ENCODE measurements at places on chromosomes 5 and 9.

DNA sequence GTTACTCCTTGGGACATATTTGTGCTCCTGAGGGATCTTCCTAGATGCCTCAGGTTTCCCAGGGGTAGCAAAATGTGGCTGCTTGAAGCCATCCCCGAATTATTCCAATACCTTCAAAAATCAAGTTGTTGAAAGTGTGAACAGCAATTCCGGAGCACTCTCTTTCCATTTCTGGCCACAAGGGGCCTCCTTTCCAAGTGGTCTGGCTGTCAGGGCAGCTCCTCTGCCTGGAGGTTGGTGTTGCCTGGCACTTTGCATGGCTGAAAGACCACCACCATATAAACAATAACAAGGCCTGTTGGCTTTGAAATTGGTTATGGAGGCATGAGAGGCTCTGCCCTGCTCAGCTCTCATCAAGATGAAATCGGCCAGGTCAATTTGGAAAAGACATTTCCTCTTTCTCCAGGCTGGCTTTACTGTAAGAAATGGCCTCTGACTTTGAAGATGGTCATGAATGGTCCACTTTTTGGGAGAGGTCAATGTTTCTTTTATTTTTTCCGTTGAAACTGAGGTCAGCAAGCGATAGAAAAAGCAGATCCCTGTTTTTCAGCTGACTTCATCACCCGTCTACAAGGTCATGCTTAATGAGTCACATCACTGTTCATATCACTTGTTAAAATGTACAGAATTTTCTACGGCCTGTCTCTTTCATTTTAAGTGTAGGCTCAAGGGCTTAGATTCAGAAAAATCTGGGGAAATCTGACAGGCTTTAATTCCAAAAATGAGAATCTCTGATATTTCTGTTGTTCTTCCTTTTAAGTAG lies 481.1 kb upstream of the ZNF608 start:
- no peak for DNase-seq

DNA sequence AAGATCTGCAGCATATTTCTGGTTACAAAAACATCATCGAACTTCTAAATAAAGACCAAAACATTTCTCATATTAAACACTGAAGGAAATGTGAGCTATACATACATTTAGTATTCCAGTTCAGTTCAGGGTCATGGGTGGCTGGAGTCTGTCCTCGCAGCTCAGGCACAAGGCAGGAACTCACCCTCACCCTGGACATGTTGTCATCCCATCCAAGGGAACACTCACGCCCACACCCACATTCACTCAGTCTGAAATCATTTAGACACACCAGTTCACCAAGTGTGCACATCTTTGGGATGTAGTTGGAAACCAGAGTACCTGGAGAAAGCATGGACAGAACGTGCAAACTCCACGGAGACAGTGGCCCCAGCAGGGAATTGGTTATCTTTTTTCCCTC lies 481.0 kb downstream of the RASEF start:
- DNase-seq: no peak

DNA sequence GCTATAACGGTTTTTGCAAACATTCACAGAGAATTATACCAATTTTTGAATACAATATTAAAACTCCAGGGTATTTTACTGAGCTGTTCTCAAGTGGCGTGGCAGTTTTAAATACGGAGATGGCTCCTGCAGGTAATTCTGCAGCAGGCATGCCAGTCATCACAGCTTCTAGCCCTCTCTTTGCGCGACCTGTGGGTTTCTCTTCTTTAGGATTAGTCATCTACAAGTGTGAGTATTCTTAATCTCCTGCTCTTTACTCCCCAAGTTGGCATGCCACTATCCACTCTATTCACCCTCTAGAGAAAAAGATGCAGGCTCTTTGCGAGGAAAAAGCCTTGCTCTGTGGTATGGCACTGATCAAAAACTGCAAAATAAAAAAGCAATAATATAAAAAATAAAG lies 43.9 kb downstream of the ANKRD31 start:
- no peak for DNase-seq

- no peak for DNase-seq
Observed at GRCh38 chr5:73564018-73564417, 1.4 kb downstream of the ANKRA2 start.

DNA sequence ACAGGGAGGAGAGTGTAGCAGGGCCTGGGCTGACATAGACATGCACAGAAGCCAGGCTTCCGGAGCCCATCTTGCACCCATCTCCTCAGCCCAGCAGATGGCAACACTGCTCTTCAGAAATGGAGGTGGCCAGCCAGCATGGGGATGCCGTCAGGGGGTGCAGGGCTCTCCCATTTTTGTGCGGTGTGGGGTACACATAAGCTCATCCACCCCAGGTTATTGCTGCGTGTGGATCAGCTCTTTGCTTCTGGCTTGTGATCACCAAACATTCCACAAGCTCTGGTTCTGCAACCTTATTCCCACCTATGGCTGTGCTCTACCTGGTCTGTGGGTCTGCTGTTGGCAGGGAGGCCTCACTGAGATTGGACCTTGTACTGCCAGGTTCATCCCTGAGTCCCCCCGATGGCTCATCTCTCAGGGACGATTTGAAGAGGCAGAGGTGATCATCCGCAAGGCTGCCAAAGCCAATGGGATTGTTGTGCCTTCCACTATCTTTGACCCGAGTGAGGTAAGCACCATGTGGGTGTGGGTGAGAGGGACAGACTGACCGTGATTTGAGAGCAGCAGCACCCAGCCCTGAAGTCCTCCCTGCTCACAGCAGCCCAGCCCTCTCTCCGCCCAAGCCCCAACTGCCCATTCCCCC lies 17.3 kb downstream of the SLC22A5 start:
- peak; percentile 58 for DNase-seq

DNA sequence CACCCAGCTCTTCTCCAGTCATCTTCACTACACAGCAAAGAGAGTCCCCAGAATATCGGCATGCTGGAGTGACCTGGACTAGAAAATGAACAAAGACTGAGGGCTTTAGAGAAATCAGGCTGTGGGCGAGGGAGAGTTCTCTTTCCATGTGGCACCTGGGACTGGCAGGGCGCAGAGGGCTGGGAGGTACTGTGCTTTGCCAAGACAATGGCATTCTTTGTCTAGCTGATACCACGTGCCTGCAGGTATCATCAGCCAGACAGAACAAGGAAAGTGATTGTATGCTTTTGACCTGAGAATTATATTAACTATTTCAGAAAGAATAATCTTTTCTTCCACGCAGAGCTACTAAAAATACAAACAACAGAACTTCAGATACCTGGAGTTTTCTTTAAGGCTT lies 30.5 kb downstream of the DDX31 start:
- no peak for DNase-seq

GRCh38 chr5:122730037-122730436 lies 44.8 kb upstream of the SNX2 start:
- DNase-seq: no peak

DNA sequence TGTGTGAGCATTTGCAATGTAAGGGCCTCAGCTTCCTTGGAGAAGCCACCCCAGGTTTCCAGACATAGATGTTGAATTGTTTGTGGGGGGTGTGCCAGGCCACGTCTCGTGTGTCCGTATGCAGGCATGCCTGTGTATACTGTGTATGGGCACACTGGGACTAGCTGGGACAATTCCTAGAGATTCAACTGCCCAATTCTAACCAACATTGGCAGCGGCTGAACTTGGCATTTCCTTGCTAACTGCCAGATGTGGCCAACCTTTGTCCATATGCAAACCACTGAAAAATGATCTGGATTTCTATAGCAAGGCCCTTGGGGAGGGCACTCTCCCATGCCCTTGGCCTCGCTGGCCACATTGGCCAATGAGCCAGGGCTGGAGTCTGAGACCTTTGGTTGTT lies 50.3 kb downstream of the SAR1B start:
- DNase-seq: no peak

- no peak for DNase-seq
Observed at GRCh38 chr5:152674403-152674802, 269.3 kb upstream of the NMUR2 start.

DNA sequence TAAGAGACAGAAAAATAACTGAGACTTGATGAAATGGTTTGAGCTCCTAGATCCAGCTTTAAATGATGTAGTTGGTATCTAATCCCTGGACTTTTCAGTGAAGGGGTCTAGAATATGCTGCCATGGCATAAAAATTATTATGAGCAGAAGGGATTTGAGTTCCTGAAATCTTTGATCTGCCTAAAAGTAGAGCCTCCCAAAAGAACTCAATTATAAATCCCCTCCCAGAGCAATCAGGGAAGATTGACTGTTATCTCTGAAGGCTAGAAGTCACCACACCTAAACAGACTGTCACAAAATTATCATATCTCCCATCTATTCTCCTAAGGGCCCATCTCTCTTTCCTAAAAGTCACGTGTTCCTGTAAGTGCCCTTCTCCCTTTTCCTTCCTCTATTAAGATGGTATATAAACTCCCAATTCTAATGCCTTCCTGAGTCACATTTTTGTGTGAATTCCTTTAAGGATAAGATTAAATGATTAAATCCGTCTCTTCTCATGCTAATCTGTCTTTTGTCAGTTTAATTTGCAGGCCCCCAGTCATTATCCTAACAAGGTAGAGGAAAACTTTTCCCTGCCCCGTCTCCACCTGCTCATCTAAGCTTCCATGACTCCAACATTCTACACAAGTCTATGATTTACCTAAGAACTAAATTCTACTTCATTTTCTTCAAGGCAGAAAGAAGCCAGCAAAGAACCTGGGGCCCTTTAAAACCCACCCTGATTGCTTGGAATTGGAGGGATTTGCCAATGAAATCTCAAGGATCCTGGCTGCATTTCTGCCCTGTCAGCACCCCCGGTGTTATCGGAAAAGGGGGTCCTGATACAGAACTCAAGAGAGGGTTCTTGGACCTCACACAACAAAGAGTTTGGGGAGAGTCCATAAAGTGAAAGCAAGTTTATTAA lies 47.1 kb upstream of the PWWP2A start:
- no peak for DNase-seq

GRCh38 chr5:72302171-72302570 lies 17.9 kb downstream of the MRPS27 start:
- DNase-seq: no peak

DNA sequence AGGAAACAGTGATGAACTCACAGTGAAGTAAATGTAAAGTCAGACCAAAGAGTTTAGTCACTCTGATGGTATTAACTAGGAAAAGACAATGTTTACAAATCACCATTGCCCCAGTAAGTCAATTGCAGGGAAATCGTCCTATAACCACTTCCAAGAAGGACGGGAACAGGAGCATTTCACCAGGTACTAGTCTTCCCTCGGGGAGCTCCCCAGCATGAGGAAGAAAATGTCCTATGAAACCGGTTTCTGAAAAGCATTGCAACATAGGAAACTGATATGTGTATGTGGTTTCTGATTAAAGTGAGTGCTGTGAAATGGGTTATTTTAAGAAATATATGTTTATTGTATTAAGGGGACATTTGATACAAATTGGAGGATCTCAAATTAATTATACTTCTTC lies 626.7 kb upstream of the ADAMTS16 start:
- DNase-seq: no peak
